ENCODE measurements at places on chromosomes 12 and 14. TPM values are rescaled to one million over a fixed set of nuclear protein-coding genes. Genes with fewer than 3 reads are reported as not detected.

- DNase-seq = no peak
Observed at GRCh38 chr12:91241756-91242155, 59.1 kb upstream of the DCN start.

DNA sequence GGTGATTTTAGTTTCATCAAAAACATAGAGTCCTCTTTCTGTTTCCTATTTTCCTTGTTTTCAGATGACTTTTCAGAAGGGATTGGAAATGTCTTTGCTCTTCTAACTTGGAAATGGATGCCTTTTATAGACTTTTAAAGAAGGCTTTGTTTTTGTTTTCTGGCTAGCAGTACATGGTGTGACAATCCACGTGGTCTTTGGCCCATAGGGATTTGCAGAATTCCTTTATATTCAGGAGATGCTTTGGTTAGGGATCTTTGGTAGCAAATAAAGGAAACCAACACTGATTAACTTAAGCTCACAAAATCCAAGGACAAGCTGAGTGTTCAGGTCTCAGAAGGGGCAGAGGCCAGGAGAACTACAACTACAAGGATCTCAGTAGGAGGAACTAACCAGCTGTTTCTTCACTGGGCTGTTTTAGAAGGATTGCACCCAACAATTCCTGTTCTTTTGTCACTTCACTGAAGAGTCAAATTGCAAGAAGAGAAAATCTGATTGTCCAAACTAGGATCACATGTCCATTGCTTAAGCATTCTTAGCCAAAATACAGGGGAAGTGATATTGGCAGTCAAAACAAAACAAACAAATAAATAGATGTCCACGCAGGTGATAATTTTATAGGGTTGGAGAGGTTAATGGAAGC lies 58.6 kb upstream of the MANSC4 start:
- no peak for DNase-seq

- peak; percentile 58 for DNase-seq
Observed at GRCh38 chr12:132523576-132524331, 33.8 kb downstream of the FBRSL1 start.

GRCh38 chr12:109947521-109947920 lies 47.4 kb downstream of the TCHP start:
- DNase-seq = no peak

DNA sequence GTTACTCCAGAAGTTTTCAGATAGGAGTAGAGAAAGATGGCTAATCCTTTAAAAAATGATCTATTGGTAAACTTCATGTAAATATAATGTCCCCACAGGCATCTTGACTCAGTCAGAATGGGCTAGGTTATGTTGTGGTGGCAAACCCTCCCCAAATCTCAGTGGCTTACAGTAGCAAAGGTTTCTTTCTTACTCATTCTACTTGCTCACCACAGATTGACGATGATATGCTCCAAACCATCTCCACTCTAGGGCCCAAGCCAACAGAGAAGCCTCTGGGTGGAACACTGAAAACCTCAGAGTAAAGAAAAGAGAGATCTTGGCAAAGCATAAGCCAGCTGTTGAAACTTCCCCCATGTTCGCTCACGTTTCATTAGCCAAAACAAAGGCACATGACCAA lies 146.4 kb downstream of the EMP1 start:
- no peak for DNase-seq

- no peak for DNase-seq
Observed at GRCh38 chr12:62163368-62163767, 96.8 kb upstream of the USP15 start.

GRCh38 chr12:69480698-69481097 lies 10.5 kb downstream of the FRS2 start:
- no peak for DNase-seq

TAS2R42 gene
- total RNA-seq = not detected

EIF2B1 gene
- 122 TPM for total RNA-seq

PPFIA2 gene
- total RNA-seq = 9.1 TPM
